ENCODE measurements at places on chromosomes 6 and 20.

GRCh38 chr6:127117979-127118297, 533 bp upstream of the RSPO3 start:
- no peak for DNase-seq

DNA sequence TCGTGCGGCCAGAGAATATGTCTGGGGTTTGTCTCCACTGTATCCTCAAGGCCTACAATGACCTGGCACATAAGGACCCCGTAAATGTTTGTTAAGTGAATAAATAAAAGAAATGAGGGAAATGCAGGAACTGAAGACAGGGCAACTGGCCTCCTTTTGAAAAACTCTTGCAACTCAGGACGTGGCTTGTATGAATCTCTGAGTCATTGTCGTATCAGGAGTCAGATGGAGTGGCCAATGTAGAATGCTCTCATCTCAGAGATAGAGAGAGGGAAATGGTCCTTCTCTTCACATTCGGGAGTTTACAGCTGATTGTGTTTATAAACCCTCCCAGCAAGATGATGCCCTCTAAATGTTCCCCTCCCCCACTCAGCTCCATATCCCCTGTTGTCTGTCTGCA, 57.1 kb downstream of the UST start:
- no peak for DNase-seq

DNA sequence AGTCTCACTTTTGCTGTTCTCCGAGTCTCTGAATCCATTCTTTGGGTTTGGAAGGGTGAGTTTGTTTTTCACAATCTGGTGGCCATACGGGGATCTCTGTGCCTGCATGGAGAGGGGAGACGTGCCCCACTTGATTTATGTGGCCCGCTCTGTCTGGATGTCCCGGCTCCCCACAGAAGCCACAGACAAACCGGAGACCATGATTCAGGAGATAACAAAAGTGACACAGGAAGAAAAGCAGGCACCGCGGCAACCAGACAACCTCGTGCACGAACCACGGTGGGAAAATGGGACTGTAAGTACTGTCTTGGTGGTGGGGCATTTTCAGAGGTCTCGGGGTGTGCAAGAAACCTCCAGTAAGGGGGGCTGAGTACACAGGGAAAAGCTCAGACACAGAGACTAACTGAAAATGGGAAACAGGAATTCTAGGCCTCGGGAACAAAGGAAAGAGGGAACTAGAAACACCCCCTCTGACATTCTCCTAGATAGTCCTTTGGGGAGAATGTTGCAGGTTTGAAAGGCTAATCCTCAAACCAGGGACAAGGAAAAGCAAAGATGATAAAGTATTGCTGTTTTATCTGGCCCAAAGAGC, 22.1 kb upstream of the ZNF318 start:
- no peak for DNase-seq

DNA sequence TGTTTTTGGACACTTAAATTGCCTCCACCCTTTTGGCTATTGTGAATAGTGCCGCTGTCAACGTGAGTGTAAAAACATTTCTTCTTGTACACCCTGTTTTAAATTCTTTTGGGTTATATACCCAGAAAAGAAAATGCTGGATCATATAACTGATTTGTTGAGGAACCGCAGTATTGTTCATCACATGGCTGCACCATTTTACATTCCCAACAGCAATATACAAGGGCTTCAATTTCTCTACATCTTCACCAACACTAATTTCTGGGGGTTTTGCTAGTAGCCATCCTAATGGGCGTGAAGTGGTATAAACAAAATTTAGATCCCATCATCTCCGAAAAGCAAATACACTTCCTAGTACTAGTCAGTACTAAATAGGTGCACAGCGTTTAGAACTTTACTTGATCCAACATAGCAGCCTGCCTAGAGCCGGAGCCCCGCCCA, 579 bp upstream of the BPHL start:
- DNase-seq: no peak

Data from NCI-H187 (cell line).